Stimulated activated naive CD8-positive, alpha-beta T cell treated with anti-CD3 and anti-CD28 coated beads, Interleukin-15, amount 100 ng/mL, for 72 hours (primary cell): ENCODE measurements at places on chromosomes 7 and 10.

DNA sequence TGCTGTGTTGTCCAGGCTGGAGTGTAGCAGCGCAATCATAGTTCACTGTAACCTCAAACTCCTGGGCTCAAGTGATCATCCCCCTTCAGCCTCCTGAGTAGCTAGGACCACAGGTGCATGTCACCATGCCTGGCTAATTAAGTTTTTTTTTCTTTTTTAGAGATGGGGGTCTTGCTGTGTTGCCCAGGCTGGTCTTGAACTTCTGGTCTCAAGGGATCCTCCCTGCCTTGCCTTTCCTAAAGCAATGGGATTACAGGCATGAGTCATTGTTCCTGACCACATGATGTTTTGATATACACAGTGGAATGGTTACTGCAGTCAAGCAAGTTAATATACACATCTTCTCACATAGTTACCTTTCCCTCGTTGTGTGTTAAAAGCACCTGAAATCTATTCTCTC is 140.3 kb downstream of the GPR85 start:
- DNase-seq: no peak

DNA sequence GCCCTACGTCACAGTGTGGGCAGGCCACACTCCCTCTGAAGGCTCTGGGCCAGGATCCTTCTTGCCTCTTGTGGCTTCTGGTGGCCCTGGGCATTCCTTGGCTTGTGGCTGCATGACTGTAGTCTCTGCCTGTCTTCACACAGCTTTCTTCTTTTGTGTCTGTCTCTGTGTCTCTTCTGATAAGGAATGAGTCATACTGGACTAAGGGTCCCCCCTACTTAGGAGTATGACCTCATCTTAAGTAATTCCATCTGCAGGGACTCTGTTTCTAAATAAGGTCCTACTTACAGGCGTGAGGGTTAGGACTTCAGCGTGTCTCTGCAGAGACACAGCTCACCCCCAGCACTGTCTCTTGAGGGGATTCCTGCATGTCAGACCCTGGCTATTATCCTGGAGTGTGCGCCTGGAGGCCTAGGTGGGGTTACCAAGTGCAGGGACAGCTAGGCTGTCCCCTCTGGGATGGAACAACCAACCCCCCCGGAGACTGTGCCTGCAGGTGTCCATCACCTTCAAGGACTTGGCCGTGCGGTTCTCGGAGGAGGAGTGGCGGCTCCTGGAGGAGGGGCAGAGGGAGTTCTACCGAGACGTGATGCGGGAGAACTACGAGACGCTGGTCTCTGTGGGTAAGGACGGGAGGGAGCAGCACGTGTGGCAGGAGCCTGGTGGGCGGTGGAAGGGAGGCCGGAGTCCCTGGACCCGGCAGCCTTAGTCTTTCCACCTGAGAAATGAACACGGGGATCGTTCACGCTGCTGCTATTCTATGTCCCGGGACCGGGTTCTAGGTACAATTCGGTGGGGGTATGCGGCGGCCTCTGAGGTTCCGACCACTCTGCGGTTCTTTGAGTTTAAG is 54.1 kb downstream of the ZNF467 start:
- no peak for DNase-seq

GRCh38 chr10:61399406-61399805 is 53.8 kb downstream of the TMEM26 start:
- no peak for DNase-seq

- DNase-seq: no peak
These were observed 72.0 kb upstream of the SMNDC1 start for GRCh38 chr10:110376767-110377160.

GRCh38 chr7:77846317-77847092 is 47.9 kb downstream of the PHTF2 start:
- no peak for DNase-seq

GRCh38 chr10:11533328-11533781 is 78.1 kb downstream of the USP6NL start:
- DNase-seq: no peak

- no peak for DNase-seq
These were observed 28.7 kb upstream of the ACSL5 start for GRCh38 chr10:112345202-112345601.

GRCh38 chr7:88109612-88110011 is 110.2 kb downstream of the SRI start:
- DNase-seq: no peak

- no peak for DNase-seq
These were observed 46.9 kb downstream of the MINDY3 start for GRCh38 chr10:15813415-15813814.

GRCh38 chr10:130742941-130743675 is 568.4 kb downstream of the TCERG1L start:
- no peak for DNase-seq

- no peak for DNase-seq
These were observed 77.1 kb downstream of the ITGB8 start for GRCh38 chr7:20407585-20408466.

- DNase-seq: no peak
These were observed 3.1 kb downstream of the PALS2 start for GRCh38 chr7:24576171-24577025.

- no peak for DNase-seq
These were observed 289.7 kb upstream of the TMEM229A start for GRCh38 chr7:124322561-124322960.

GRCh38 chr7:110645060-110645459 is 445.9 kb upstream of the LRRN3 start:
- DNase-seq: no peak

DNA sequence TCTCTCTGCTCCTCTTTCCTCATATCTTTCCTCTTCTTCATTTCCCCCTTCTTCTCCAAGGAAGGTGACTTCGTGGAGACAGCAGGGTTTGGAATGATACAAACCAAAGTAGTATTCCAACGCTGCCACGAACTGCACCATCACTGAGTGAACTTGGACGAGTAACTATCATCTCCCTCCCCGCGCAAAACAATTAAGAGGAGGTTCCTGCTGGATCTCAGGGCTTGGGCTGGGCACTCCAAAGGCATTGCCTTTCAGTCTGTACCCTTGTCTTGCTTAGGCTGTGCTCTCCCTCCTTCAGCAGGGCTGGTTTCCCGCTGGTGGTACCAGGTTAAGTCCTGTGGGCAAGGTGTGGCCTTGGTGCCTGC is 790 bp upstream of the PITX3 start:
- DNase-seq: no peak

DNA sequence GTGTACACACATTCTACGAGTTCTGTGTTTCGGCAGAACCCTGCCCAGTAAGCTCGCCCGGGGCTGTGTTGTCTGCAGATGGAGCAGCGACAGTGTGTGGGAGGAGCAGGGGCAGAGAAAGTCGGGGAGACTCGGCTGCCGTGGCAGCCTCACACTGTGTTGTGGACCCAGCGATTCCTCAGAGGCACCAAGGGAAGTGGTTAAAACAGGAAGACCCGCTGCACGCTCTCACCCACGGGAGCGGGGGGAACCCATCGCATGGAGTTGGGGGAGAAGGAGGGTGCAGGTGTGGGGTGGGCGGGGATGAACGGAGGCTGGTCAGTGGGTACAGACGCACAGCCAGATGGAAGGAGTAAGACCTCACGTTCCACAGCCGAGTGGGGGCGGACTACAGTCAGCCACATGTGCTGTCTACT is 250.2 kb downstream of the ELFN1 start:
- peak; percentile 33 for DNase-seq

GRCh38 chr7:76142861-76143260 is 58.8 kb upstream of the SRRM3 start:
- no peak for DNase-seq

- DNase-seq: no peak
These were observed 72.9 kb downstream of the ARHGAP21 start for GRCh38 chr10:24650669-24651391.

DNA sequence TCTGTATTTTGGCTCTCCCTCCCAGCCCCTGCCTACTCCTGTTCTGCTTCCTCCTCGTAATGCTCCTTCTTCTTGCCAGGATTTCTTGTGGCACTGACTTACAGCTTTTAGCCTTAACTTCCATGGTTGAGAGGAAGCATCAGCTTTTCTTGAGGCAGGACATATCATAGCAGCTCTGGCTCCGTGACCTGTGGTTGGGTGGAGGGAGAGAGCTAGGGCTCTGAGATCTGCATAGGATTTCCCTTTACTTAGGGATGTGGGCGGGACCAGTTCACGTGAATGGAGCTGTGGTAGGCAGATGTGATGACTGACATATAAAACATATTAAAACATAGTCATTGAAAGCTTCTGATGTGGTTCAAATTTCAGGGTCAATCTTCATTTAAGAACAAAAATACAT is 10.6 kb upstream of the RAB11FIP2 start:
- no peak for DNase-seq

DNA sequence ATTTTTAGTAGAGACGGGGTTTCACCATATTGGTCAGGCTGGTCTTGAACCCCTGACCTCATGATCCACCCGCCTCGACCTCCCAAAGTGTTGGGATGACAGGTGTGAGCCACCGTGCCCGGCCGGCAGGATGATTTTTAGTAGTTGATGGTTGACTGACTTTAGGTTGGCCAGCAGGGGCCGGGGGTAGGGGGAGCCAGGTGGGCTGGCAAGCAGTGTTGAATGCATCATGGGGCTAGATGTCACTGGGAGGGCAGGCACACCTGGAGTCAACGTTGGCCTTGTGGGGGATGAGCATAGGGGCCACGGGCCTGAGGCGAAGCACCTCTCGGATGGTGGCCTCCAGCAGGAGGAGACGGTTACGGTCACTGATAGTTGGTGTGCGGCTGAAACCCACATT is 5.0 kb downstream of the CYP17A1 start:
- DNase-seq: no peak

GRCh38 chr10:108789919-108790318 is 1133.4 kb downstream of the XPNPEP1 start:
- no peak for DNase-seq

DNA sequence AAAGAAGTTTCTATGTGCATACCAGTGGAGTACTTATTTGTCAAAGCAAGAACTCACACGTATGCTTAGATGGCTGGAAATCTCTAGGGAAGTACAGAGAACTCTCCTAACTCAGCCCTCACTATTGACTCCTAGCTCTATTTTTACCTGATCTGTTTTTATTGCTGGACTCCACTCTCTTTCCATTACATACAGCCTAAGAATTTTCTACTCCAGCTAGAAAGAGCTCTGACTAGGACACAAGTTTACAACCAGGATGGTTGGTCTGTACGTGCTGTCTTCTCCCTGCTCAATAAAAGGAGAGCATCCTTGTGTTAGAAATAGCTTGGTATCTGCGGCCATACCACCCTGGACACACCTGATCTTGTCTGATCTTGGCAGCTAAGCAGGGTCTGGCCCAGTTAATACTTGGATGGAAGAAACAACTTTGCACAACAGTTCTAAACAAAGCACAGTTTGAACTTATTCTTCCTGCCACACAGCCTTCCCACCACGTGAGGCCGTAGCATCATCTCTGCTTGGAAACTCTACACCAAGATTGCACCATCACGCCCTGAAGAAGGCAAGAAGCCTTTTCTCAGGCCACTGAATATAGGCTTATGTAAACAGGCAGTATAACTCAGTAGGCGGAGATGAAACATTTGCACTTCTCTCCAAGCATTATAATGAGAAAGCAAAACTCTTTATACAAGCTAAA is 50.7 kb downstream of the KCNMA1 start:
- DNase-seq: no peak

- DNase-seq: no peak
These were observed 992 bp upstream of the MGMT start for GRCh38 chr10:129465796-129466702.

- no peak for DNase-seq
These were observed 1127.7 kb downstream of the REEP3 start for GRCh38 chr10:64648915-64649314.

DNA sequence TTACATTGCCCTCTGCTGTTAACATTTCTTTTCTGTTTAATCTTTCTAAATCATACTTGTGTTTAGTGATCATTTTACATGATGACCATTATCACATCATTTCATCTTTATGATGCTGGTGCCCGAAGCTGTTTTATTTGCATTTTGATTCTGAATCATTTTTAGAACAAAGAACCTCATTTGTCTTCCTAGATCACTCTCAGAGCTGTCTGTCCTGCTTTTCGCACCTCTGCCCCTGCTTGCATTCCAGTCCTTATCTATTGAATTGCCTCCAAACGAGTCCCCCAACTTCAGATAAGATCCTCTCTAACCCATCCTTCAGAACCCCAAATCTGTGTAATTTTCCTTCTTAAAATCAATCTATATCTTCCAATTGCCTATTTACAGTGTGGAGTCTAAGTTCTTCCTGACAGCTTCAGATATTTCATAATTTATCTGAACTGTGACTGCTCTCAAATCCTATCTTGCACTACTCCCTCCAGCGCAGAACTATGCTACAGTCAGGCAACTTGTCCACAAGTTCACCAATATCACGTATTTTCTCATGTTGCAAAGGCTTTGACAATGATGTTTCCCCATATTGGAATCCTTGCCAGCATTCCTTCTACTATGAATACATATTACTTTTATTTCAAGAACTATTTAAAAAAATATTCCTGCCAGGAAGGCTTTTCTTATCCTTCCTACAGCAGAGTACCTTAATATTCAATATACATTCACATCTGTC is 346.5 kb upstream of the CACNA2D1 start:
- no peak for DNase-seq

GRCh38 chr7:136053689-136054485 is 76.7 kb upstream of the MTPN start:
- no peak for DNase-seq

- DNase-seq: no peak
These were observed 35.5 kb downstream of the COA1 start for GRCh38 chr7:43693687-43694398.

GRCh38 chr10:28986117-28986792 is 302.6 kb upstream of the LYZL1 start:
- DNase-seq: no peak

GRCh38 chr7:37434529-37434928 is 14.1 kb downstream of the ELMO1 start:
- DNase-seq: no peak

GRCh38 chr10:108393089-108393488 is 1228.6 kb upstream of the SORCS1 start:
- DNase-seq: no peak

DNA sequence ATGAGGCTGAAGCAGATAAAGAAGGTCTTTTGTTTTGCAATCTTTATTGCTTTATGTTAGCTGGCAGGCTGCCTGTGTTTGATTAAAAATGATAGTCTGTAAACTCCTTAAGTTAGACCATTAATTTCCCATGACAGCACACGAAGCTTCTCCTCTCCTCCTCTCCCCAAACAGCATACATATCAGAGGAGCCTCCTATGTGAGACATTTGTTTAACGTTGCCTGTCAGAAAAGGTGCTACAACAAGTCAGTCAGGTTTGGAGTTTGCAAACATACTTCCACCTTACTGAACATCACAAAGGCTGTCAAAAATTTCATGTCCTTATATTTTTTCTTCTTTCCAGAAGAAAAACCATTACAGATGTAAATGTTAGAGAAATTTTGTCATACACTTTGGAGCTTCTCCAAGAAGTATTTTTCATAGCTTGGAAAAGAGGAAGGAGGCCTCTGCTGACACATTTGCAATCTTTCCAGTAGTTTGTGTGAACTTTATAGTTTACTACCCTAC is 393.1 kb downstream of the EXOC4 start:
- no peak for DNase-seq

DNA sequence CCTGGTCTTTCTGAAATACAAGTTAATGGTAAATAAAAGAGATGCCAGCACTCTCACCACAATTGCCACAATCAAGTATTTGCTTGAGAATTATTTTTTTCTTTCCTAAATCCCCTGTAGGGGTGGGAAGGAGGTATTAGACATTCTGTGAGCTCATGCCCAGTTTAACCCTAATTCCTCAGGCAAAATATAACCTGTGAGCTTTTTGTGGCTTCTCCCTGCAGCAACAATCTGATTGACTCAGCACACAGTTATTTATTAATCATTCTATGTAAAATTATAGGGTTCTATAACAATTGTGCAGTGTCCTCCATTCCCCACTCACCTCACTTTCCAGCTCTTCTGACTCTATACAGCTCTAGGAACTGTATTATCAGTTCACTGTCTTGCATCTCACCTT is 66.3 kb downstream of the GLI3 start:
- no peak for DNase-seq
